ENCODE measurements at places on chromosomes 5 and 9.

DNA sequence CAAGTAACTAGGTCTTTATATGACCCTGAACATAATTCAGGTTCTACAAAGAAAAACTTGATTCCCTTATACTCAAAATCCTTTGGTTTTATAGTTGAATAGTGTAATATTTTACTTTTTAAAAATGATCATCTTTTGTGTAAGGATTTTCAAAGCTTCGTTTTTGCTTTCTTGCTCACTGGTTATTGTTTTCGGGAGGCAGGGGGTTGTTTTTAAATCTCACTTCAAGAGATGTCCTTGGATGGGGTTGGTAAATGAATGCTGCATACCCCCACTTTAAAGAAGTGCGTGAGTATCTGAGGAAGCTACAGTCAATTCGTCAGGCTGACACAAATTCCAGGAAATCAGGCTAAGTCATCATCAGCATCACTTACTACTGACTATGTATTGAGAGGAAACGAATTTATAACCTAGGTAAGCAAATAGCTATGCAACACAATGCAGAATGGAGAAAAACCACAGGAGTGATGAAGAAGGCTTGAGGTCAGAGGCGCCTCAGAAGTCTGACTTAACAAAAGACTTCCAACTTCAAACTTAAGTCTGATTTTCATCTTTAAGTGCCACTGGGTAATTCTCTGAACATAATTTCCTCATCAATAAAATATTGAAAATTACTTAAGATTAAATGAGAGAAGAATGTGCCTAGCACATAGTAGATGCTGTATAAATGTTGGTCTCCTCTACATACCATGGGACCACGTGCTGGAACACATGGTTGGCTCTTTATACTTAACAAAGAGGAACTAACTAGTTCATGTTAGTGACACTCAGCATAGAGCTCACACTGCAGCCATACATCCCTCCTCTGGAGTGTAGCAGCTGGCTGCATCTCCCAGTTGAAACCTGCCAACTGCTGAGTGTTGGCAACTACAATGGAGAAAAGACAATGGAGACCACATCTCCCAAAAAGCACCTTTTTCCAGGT, 106.0 kb upstream of the KIF2A start:
- no peak for DNase-seq

- DNase-seq: no peak
Observed at GRCh38 chr5:72237415-72237814, 82.6 kb downstream of the MRPS27 start.

DNA sequence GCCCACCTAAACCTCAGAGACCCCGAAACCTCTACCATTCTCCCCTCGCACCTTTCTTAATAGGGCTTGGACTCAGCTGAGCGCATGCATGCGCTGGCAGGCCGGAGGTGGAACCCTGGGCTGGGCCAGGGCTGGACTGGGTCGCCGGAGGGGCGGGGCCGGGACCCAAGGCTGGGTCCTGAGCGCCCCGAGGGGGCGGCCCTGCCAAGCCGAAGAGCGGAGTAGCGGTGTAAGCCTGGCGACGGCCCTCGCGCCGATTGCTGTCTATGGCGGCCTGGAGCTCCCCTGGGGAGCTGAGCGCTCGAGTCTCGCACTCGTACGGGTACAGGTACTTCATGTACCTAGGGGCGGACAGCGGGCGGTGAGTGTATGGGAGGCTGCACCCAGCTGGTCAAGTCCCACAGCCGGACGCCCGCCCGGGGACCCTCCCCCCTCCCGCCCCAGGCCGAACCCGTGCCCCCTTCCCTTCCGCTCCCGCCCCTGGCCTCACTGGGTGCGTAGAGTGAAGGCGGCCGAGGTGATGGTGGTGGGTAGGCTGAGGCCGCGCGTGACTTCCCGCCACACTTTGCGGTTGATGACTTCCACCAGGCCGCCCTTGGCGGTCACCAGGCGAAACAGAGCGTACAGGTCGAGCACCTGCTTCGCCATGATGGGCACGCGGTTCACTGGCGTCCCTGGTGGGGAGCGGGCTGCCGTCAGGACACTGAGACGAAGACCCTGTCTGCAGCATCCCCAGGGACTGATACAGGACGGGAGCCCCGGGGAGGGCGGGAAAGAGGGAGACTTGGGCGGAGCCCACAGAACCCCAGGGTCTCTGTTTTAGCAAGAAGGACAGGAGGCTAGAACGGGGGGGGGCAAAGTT, 3.3 kb upstream of the DCTN3 start:
- no peak for DNase-seq

DNA sequence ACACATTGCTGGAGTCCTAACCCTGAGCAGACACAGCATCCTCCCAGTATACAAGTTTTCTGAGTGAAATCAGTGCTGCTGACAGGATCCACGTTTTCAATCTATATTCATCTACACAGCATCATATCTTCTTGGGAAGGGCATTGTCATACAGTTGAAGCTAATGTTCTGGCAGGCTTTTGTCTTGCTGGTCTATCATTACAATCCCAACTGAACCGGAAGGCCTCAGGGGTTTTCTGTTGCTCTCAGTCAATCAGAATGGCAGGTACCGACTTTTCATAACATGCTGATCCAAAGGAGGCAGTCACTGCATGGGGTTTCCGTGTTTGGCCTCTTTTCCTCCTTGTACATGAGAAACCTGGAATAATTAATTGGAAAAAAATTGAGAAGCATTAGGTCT, 2118.8 kb upstream of the WWC1 start:
- no peak for DNase-seq

GRCh38 chr9:111529787-111530186, 4.8 kb downstream of the ZNF483 start:
- no peak for DNase-seq

DNA sequence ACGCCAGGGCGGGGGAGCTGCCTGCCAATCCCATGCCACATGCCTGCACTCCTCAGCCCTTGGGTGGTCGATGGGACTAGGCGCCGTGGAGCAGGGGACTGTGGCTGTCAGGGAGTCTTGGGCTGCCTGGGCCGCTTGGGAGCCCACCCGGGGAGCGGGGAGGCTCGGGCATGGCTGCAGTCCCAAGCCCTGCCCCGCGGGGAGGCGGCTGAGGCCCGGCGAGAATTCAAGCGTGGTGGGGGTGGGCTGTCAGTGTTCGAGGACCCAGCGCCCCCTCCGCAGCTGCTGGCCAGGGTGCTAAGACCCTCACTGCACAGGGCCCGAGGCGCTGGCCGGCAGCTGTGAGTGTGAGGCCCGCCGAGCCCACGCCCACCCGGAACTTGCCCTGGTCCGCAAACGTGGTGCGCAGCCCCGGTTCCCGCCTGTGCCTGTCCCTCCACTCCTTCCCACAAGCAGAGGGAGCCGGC, 83.2 kb upstream of the DMRTA1 start:
- DNase-seq: no peak

- no peak for DNase-seq
Observed at GRCh38 chr5:134813407-134813806, 32.4 kb upstream of the C5orf24 start.

DNA sequence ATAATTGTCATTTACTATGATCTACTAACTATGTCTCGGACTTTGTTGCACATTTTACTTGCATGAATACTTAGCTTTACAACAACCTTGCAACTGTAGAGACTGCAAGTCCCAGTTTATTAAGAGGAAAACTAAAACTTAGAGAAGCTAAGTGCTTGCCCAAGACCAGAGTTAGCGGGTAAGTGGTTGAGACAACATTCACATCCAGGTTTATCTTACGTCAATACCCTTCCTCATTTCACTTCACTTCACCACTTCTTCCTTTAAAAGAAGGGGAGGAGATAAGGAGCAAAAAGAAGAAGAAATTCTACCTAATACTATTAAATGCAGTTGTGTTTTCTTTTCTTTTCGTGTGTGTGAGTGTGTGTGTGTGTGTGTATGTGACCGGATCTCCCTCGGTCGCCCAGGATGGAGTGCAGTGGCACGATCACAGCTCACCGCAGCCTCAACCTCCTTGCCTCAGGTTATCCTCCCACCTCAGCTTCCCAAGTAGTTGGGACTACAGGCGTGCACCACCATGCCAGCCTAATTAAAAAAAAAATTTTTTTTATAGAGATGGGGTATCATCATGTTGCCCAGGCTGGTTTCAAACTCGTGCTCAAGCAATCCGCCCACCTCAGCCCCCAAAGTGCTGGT, 37.4 kb downstream of the MEGF9 start:
- no peak for DNase-seq

DNA sequence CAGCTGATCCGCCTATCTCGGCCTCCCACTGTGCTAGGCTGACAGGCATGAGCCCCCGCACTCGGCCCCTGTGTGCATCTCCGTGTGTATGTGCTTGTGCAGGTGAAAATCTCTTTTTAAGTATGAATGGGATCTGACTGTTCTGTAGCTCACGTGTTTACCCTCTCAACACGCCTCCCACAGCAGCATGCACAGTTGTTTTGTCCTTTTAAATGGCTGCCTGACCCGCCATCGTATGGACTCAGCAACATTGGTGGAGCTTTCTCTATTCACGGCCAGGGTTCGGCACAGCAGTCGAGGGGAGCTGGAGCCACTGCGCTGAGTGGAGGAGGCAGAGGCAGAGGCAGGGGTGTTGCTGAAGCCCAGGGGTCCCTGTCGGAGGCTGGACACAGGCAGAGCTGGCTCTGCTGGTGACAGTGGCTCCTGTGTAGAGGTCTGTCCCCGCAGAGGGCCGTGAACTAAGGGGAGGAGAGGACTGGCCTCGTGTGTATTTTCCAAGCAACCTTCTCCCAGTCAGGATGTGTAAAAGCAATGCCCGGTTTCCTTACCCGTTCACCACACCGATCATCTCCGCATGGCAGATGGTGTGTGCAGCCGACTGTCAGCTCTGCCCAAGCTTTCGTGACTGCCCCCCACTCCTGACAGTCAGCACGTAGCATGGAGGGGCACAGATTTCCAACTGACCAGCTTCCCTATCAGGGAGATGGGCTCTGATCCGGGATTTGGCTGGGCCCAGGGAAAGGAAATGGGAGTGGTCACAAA, 37.3 kb downstream of the MRPL36 start:
- DNase-seq: no peak

GRCh38 chr9:79352322-79352721, 219.4 kb upstream of the TLE4 start:
- no peak for DNase-seq

All from T-helper 9 cell (primary cell).